Stimulated activated CD4-positive, alpha-beta T cell treated with anti-CD3 and anti-CD28 coated beads, Interleukin-15, amount 100 ng/mL, for 1 hour (primary cell): ENCODE measurements at places on chromosomes 7 and 10.

GRCh38 chr7:142301299-142301698, 43.4 kb upstream of the PRSS58 start:
- no peak for DNase-seq

- DNase-seq = no peak
These were observed 11.1 kb downstream of the CHST3 start for GRCh38 chr10:71975087-71975870.

DNA sequence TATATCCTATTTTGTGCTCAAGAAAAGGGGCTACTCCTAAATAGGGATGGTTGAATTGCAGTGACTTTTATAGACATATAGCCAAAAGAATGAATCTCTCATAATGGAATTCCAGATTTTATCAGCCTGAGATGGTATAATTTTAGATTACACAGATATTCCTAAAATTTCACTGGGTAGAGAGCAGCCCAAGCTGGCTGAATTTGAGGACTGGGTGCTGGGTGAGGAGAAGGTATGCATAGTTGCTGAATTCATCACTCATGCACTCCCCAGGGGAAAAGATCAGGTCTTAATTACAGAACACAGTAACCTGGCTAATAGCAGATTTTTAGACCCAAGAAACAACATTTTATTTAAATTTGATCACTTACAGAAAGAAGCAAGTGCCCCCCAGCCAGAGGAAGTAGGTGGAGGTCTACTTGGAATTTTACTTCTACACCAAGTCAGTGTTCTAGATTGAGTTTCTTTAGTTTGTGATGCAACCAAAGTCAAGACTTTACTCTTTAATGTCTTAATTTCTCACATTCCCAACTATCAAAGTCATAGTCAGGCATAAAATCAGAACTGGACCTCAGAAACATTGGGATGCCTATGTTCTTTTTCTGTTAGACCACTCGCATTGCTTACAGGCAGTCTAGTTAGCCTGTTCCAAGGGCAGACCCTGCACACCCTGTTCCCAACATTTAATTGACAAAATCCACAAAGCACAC, 337.4 kb upstream of the PODXL start:
- DNase-seq = no peak

GRCh38 chr10:34280599-34281374, 534.3 kb downstream of the PARD3 start:
- no peak for DNase-seq

DNA sequence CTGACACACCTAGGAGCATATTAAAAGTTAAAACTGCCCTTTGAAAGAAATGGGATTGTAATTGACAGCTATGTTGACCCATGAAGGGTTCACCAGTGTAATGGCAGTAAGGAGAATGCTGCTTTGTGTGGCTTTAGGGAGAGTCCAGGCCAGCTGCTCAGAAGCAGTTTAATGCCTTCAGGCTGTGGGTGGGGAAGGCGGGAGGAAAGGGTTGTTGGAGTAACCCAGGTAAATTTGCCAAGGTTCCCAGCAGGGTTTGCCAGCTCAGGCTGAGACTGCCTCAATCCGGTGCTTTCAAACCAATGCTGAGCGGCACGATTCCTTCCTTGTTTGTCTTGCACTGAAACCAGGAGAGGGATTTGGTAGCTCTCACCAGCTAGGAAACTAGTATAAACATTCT, 637.2 kb downstream of the INHBA start:
- DNase-seq = no peak

DNA sequence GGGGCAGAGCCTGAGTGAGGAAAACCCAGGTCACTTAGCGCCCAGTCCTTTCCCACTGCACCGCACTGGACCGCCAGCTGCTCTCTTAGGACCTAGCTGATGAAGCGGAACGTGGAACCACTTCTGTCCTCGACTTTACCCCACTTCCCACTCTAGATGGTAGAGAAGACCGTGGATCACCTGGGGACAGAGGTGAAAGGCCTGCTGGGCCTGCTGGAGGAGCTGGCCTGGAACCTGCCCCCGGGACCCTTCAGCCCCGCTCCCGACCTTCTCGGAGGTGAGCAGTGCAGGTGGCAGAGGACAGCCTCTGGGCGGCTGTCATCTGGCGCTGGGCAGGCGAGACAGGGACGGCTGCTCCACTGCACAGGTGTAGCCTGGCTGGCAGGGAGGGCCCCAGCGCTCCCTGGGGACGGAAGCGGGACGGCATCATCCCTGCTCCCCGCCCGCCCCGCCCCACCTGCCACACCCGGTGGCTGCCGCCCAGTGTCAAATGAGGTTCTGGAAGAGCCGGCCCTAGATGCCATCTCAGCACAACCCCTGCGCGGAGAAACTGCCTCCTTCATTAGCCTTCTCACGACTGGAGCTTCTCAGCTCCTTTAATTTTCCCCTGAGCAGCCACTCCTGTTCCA, 11.7 kb downstream of the PLAC9 start:
- no peak for DNase-seq

DNA sequence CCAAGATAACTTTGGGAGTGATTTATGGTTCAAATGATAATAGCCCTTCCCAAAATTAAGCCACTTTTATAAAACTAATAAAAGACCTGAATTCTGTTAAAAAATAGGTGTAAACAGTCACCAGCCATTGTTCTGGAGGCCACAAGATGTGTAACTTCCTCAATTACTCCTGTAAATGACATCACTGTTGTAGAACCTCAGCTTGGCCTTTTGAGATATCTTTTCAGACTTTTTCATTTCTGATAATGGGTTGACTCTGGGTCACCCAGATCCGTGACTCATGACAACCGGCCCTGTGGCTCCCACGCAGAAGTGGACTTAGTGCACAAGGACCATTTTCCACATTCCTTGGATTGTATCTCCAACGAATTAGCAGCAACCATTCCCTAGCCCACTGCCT, 106.6 kb downstream of the DKK1 start:
- no peak for DNase-seq
